ENCODE measurements at places on chromosomes 3 and 15.
A peak's percentile ranks its signal among the peaks of the same experiment; 100 is the strongest.

- no peak for DNase-seq
These were observed 343.9 kb upstream of the TPM1 start for GRCh38 chr15:62698646-62699045.

- no peak for DNase-seq
These were observed 153.7 kb upstream of the HES1 start for GRCh38 chr3:193982258-193982659.

- DNase-seq = peak; percentile 41
These were observed 90.0 kb downstream of the APBA2 start for GRCh38 chr15:28975766-28976179.

GRCh38 chr3:63192248-63192647 is 85.9 kb upstream of the SYNPR start:
- DNase-seq = no peak

GRCh38 chr15:67103432-67103831 is 38.0 kb downstream of the SMAD3 start:
- no peak for DNase-seq

GRCh38 chr15:68145706-68146105 is 59.4 kb downstream of the CALML4 start:
- no peak for DNase-seq

GRCh38 chr15:49045751-49046219 is 461 bp downstream of the SECISBP2L start:
- DNase-seq = no peak

DNA sequence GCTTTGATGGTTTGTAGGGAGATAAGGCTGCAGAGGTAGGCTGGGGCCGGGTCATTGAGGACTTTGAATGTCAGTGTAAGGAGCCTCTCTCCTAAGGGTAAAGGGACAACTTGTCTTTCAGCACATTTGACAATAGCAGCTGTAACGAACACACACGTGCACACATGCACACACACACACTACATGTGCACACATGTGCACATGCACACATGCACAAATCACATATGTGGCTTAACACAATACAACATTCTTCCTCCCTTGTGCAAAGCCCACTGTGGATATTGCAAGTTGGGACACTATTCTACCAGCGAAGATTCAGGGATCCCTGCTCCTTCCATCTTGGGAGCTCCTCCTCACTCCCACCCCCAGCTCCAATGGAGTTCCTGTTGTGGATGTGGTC is 1.1 kb upstream of the CFAP100 start:
- no peak for DNase-seq

GRCh38 chr15:85024509-85025336 is 43.1 kb downstream of the PDE8A start:
- no peak for DNase-seq

- no peak for DNase-seq
These were observed 96.9 kb upstream of the UBP1 start for GRCh38 chr3:33537133-33537532.

DNA sequence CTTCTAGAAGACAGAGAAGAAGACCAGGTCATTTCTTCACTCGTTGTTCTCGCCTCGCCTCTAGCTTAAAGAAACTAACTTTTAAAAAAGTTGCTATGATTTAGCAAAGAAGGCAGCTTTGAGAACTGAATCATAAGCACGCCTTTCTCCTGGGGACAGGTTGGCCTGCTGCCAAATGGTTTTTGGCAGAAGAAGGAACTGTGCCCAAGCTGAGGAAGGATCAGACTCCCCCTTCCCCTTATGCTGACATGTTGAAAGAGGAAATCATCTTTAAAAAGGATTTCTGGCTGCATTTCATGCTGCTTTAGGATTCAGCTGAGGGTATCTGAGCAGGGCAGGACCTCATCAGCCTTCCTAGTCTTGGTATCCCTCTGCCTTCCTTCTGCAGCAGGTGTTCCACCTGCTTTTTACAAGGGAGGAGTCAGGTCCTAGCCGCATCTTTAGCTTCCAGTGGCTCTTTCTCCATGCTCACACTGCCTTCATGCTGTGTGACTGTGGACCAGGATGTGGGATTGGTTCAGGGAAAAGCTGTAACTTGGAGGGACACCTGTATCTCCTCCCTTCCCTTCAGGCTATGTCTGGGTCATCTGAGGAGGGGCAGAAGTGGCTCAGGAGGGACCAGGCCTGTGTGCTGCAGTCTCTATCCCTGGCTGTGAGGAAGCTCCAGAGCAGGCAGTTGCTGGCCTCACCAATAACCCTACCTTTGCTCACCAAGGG is 34.1 kb upstream of the HACD2 start:
- no peak for DNase-seq

GRCh38 chr15:49876401-49877038 is 242.5 kb downstream of the ATP8B4 start:
- DNase-seq = no peak

GRCh38 chr15:31359702-31360111 is 33.1 kb downstream of the KLF13 start:
- DNase-seq = no peak

DNA sequence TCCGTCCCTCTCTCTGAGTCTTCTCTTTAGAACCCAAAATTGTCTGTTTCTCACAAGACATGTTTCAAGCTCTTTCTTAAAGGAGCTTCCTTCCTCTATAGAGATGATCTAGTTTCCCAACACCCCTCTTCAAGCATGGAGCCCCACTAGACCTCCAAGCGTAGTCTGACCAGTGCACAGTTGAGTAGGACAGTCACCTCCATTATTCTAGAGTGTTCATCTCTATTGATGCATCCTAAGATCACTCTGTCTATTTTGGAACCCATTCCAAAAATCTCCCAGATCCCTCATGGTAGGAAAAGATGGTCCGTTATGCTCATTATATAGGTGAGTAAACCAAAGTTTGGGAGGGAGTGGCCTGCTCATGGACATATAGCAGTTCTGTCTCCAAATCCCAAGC is 4.1 kb upstream of the CAV3 start:
- no peak for DNase-seq

- no peak for DNase-seq
These were observed 2.3 kb downstream of the C3orf70 start for GRCh38 chr3:185150561-185150960.

- no peak for DNase-seq
These were observed 15.1 kb downstream of the HRG start for GRCh38 chr3:186680869-186681268.

- no peak for DNase-seq
These were observed 2.3 kb downstream of the INKA1 start for GRCh38 chr3:49805367-49805782.

DNA sequence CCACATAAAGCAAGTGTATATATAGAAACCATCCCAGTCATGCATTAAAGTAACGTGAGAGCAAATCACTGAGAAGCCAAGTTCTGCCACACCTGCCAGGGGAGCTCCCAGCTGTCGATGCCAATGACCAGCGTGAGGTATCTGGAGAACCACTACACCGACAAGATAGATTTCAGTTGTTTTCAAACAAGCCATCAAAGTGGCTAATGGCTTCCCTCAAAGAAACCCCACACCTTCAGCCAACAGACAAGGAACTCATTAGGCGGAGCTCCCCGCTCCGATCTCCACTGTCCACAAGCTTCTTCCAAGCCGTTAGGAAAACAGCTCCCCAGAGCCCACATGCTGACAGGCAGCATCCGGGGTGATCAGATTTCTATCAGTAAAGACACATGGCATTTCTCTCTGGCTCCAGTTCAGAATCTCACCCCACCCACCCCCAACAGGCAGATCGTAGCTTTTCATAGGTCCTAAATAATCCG is 54.2 kb upstream of the SPATA12 start:
- no peak for DNase-seq

DNA sequence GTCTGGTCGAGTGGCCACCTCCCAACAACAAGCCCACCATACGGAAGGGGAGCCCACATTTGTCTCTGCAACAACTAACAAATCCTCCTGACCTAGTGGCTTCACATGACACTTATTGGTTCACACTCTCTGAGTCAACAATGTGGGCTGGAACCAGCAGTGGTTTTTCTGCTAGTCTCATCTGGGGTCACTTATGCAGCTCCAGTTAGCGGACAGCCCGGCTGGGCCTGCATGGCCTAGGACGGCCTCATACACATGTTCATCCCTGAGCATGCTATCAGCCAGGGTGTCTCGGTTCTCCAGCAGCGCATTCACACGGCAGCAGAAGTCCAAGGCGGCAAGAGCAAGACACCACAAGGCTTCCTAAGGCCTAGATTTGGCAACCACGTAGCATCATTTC is 281.7 kb downstream of the XXYLT1 start:
- DNase-seq = no peak

GRCh38 chr3:54515441-54516213 is 393.3 kb downstream of the CACNA2D3 start:
- no peak for DNase-seq

DNA sequence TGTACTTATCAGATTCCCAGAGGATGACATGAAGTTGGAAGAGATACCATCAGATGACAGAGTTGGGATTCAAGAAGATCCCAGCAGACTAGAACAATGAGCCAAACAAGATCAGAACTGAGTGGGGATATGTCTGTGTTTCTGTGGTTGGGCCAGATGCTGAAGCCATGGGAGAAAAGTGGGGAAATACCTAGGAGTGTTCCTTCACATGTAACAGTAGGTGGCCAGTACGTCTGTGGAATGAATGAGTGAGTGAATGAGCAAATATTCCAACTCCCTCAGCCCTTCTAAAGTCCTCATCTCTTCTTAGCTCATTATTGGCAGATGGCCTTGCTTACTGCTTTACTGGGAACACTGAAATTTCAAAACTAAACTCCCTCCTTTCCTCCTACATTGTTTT is 32.2 kb upstream of the GREM1 start:
- no peak for DNase-seq

GRCh38 chr15:71588746-71589145 is 221.6 kb upstream of the NR2E3 start:
- no peak for DNase-seq

- no peak for DNase-seq
These were observed 60.1 kb upstream of the DAZL start for GRCh38 chr3:16665282-16665741.

GRCh38 chr15:58472821-58473581 is 41.2 kb downstream of the LIPC start:
- DNase-seq = peak; percentile 17

DNA sequence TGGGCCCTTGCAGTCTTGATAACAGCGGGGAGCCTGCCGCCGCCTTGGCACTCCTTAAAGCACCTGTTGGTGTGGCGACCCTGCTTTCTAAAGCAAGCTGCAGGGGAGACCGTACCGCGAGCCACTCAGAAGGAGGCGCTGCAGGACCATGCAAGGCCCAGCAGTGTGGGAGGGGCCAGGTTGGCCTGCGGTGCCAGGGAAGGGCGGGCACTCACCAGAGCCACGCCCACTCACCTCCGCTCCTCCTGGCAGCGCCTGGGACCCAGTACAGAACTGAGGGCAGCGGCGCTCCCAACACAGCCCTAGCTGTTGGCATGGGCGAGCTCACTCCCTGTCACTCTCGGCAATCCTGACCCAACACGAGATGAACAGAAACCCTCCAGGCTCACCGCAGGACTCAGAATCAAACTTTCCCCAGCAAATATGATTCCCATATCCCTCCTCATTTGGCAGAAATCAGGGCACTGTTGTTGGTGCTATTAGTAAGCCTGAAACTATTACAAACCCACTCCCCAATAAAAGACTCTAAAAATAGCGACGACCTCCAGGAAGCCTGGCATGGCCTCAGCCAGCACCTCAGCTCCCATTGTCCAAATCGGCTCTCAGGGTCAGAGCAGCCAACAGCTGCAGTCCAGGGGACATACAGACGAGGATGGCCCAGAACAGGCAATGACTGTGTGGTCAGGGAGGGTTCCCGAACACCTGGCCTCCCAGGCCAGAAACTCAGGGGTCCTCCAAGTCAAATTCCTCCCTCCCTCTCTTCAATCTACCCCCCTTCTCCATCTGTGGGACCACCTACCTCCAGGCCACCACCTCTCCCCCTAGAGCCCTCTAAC is 77.2 kb downstream of the TBC1D2B start:
- peak; percentile 53 for DNase-seq

- no peak for DNase-seq
These were observed 252.0 kb downstream of the CACNA2D3 start for GRCh38 chr3:54374214-54374852.

DNA sequence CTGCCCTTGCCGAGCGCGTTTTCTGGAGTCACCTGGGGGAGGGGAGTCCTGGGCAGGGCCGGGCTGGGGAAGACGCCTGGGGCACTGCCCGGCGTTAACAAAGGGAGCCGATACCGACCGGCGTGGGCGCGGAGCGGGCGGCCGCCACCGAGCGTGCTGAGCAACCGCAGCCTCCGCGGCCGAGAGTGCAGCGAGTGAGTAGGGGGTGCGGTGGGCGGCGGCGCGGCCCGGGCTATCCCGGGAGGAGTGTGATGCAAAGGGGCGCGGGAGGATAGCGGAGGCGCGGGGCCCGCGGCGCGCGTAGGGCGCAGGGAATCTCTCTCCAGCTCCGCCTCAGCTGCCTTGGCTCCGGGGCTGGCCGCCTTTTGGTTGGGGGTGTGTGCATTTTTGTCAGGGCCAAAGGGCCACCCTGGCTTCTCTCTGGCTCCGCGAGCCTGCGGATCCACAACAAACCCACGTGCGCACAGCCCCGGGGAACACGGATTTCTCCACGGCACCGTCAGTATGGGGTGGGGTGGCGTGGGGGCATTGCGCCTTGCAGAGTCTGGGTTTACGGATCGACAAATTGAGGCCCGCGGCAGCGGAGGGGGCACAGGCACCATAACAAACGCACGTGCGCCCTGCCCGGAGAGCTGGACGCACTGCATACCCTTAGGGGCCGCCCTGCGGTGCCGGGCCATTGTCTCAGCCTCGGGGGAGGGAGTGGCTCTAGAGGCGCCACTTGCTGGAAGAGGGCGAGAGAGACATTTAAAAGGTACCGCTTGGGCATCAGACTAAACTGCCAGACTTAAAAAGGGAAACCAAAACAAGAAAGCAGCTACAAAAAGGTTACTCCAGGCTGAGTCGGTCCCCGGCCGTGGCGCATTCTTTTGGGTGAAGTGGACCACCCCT is 560 bp downstream of the ST6GAL1 start:
- peak; percentile 34 for DNase-seq

GRCh38 chr3:3127432-3128010 is 781 bp downstream of the TRNT1 start:
- peak; percentile 8 for DNase-seq

- DNase-seq = no peak
These were observed 75.7 kb downstream of the CD200R1L start for GRCh38 chr3:112770951-112771350.

DNA sequence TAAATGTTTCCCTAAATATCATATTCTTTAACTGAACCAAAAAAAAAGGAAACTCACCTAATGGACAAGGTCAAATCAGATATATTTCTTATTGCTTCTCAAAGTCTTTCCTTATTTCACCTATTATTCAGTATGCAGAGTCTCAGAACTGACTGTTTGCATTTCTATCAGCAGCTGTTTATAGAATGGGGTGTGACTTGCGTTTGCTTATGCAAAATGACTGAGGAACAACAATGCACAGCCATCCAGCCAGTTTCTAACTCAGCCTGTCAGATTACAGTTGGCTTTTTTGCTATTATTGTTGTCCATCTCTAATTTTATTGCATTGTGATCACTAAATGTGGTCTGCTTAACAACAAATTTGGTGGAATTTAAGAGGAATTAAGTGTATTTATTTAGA is 40.7 kb downstream of the RAB27A start:
- DNase-seq = no peak

GRCh38 chr15:60932051-60932915 is 296.8 kb downstream of the RORA start:
- peak; percentile 23 for DNase-seq

Measured in stimulated activated CD8-positive, alpha-beta memory T cell treated with anti-CD3 and anti-CD28 coated beads, Interleukin-7, amount 100 ng/mL, for 1 hour (primary cell).